Mesenteric fat pad (tissue), 1 donor: ENCODE measurements at places on chromosomes 1 and 21. TPM values are rescaled to one million over a fixed set of nuclear protein-coding genes. Genes with fewer than 3 reads are reported as not detected.

TMEM269 gene
- total RNA-seq, result not detected

TINAGL1 gene
- total RNA-seq, result 154 TPM

RIPPLY3 gene
- not detected for total RNA-seq

PIGR gene
- 6.9 TPM for total RNA-seq

MTMR11 gene
- total RNA-seq, result 2.2 TPM

GBP4 gene
- total RNA-seq, result 9.7 TPM

LMNA gene
- 901 TPM for total RNA-seq

PRR9 gene
- total RNA-seq, result not detected

HLX gene
- total RNA-seq, result 37.2 TPM
